Right ventricle myocardium superior (tissue), 1 donor: ENCODE measurements at places on chromosomes 2 and 18.

GRCh38 chr2:193153576-193153975 lies 958.8 kb upstream of the TMEFF2 start:
- no peak for DNase-seq

DNA sequence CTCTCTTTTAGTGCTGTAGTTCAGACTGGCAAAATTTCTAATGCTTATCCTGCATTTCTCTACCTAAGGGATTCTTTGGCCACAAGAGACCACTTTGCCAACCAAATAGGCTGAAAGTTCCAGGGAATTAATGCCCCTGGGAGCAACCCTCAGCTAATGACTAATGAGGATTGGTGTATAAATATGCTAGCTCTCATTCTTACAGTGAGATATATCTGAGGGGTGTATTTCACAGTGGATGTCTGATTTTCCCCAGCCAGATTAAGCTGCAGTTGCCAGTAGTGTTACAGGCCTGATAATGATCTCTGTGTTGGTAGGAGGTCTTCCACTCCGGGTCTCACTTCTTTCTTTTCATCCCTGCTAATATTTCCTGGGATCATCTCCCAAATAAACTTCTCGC lies 90.4 kb downstream of the GULP1 start:
- DNase-seq: no peak

- DNase-seq: no peak
Observed at GRCh38 chr18:51195086-51195450, 2.4 kb downstream of the MEX3C start.

GRCh38 chr2:133342286-133343017 lies 225.8 kb downstream of the NCKAP5 start:
- DNase-seq: no peak

DNA sequence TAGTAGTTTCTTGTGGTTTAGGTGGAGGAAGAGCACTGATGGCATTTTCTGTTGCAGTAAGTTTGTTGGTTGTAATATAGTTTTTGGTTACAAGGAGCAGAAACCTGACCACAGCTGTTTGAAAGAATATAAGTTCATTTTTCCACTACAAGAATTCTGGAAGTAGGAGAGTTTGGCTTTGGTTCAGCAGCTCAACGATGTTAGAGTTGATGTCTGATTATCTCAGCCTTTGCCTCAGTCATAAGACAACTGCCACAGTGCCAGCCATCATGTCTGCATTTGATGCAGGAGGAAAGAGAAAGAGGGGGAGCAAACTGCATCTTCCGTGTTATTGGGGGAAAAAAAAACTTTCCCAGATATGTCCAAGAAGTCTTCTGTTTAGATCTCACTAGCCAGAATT lies 119.1 kb downstream of the LYPD1 start:
- no peak for DNase-seq

DNA sequence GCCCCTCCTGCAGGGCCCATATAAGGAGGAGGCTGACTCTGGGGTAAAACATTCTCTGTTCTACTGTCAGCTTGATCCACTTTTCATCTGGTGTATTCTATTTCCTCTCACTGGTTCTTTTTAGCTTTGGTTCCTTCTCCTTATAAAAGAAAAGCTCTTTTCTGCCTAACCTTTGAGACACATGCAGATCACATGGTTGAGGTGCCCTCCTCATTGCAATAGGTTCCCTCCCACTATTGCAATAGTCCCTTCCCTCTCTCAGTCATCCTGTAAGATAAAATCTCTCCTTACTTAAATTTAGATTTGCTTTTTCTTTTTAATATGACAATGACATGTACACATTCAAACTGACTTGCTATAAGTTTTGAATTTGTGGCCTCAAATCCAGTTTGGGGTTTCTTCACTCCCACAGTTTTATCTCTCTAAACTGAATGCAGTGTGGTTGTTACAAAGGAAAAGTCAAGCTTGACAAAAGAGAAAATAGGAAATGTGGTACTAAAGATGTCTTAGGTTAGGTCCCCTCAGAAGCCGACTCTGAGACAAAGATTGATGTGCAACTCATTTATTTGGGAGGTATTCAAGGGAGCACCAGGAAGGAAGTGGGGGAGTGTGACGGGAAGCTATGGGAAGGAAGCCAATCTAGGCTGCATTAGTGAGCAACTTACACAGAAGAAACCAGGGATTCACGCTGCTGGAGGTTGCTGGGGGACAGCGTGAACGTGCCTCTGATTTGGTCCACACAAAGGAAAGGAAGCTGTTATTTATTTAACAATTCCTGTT lies 127.6 kb upstream of the LINC00305 start:
- DNase-seq: no peak

- DNase-seq: no peak
Observed at GRCh38 chr2:147715807-147716206, 129.0 kb upstream of the ACVR2A start.

- DNase-seq: no peak
Observed at GRCh38 chr2:216714376-216714775, 19.0 kb upstream of the IGFBP5 start.

GRCh38 chr2:21326152-21326551 lies 202.4 kb downstream of the TDRD15 start:
- DNase-seq: no peak

- no peak for DNase-seq
Observed at GRCh38 chr2:237551071-237551574, 15.3 kb upstream of the PRLH start.

GRCh38 chr2:183604065-183604464 lies 479.8 kb downstream of the NUP35 start:
- no peak for DNase-seq

DNA sequence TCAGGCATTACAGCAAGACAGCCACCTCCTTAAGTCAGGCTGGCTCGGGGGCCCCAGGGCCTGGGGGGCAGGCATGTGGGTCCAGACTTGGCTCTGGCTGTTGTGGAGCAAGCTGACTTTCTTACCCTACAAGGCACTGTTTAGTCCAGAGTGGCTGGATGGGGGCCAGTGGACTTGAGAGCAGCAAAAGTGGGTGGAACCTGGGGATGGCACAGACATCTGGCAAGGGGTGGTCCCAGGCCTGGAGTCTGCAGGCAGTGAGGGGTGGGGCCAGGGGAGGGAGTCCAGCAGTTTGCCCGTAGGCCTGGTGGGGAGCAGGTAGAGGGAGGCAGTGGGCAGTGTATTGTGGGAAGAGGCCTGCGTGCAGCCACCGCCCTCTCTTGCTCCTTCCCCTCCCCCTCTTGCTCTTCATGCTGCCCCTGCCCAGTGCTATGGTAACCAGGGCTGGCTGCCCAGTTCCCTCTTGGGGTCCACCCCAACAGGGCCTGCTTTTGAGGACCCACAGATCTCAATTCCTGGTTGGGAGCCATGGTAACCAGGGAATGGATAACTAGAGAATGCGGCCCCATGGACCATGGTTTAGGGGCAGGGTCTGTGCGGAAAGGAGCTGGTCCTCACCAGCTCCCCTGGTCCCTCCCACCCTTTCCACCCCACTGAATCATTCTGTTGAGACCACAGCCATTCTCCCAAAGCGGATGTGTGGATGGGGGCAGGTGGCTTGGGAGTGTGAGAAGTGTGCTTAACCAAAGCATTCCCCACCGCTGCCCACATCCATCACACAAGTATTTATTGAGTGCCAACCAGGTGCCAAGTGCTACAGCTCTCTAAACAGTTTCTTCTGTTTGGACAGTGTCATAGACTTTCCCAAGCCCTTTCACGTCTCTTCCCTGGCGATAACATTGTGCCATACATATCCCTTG lies 19.3 kb downstream of the SPEG start:
- DNase-seq: peak; percentile 87

- DNase-seq: no peak
Observed at GRCh38 chr2:15177103-15177502, 384.0 kb downstream of the NBAS start.

DNA sequence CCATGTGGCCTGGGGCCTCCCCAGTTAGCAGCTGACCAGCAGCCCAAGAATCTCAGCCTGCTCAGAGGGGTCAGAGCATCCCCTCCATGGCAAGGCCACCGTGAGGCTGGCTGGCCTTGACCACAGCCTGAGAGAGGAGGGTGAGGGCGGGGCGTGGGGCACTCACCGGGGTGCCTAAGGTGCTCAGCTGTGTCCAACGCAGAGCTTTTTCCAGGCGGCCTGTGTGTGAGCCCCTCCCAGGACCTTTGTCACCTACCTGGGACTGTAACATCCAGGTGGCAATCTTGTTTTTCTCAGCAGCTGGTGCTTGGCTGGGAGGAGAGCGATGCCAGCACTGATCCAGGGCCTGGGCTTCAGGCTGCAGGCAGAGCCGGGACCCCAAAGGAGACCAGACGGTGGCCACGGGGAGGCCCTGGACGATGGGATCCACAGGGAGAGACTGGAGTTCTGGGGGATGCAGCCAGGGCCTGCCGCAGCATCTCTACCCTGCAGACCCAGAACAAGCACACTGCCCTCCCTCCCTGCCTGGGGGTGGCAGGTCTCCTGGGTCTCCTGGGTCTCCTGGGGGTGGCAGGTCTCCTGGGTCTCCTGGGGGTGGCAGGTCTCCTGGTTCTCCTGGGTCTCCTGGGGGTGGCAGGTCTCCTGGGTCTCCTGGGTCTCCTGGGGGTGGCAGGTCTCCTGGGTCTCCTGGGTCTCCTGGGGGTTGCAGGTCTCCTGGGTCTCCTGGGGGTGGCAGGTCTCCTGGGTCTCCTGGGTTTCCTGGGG lies 12.3 kb downstream of the SNED1 start:
- peak; percentile 17 for DNase-seq

- no peak for DNase-seq
Observed at GRCh38 chr2:152826581-152827279, 108.3 kb downstream of the ARL6IP6 start.

GRCh38 chr2:53234548-53234903 lies 533.1 kb upstream of the CHAC2 start:
- no peak for DNase-seq

DNA sequence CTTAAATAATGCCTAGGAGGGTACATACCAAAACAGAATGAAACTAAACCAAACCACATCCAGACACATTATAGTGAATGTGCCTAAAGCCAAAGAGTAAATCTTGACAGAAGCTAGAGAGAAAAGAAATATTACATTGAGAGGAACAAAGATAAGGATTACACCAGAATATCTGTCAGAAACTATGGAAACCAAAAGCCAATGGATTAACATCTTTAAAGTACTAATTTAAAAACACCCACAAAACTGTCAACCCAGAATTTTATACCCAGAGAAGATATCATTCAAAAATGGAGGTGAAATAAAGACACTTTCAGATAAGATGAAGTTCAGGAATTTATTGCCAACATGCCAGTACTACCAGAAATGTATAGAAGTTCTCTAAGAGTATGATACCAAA lies 198.5 kb upstream of the ZEB2 start:
- DNase-seq: no peak

- no peak for DNase-seq
Observed at GRCh38 chr18:52009958-52010357, 330.0 kb upstream of the DCC start.

- DNase-seq: no peak
Observed at GRCh38 chr2:10865841-10866240, 45.9 kb upstream of the KCNF1 start.

- no peak for DNase-seq
Observed at GRCh38 chr2:115483666-115484065, 1041.2 kb downstream of the DPP10 start.

DNA sequence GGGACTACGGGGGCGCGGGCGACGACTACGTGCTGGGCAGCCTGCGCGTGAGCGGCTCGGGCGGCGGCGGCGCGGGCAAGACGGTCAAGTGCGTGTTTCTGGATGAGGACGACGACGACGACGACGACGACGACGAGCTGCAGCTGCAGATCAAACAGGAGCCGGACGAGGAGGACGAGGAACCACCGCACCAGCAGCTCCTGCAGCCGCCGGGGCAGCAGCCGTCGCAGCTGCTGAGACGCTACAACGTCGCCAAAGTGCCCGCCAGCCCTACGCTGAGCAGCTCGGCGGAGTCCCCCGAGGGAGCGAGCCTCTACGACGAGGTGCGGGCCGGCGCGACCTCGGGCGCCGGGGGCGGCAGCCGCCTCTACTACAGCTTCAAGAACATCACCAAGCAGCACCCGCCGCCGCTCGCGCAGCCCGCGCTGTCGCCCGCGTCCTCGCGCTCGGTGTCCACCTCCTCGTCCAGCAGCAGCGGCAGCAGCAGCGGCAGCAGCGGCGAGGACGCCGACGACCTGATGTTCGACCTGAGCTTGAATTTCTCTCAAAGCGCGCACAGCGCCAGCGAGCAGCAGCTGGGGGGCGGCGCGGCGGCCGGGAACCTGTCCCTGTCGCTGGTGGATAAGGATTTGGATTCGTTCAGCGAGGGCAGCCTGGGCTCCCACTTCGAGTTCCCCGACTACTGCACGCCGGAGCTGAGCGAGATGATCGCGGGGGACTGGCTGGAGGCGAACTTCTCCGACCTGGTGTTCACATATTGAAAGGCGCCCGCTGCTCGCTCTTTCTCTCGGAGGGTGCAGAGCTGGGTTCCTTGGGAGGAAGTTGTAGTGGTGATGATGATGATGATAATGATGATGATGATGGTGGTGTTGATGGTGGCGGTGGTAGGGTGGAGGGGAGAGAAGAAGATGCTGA lies 1.4 kb downstream of the SOX11 start:
- DNase-seq: no peak

DNA sequence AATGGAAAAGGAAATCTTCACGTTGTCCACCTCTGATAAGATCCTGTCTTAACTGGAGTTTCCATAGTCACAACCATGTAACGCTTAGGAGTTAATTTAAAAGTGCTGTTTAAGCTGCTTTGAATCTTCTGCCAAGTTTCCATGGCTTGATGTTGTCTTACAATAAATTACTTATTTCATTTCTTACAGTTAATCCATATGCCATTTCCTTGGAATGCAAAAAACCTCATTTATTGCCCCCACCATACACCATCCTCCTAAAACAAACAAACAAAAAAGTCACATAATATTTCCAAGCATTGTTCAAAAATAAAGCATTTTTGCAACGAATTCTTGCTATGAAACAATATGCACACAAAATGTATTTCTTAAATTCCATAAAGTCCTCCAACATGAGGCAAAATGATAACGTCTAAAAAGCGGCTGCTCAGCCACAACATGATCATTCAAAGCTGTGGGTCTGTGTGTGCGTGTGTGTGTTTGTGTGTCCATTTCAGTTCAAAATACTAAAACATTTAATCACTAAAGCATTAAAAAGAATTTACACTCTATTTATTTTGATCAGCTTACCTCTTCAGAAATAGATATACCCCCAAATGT lies 46.8 kb upstream of the PXDN start:
- no peak for DNase-seq

DNA sequence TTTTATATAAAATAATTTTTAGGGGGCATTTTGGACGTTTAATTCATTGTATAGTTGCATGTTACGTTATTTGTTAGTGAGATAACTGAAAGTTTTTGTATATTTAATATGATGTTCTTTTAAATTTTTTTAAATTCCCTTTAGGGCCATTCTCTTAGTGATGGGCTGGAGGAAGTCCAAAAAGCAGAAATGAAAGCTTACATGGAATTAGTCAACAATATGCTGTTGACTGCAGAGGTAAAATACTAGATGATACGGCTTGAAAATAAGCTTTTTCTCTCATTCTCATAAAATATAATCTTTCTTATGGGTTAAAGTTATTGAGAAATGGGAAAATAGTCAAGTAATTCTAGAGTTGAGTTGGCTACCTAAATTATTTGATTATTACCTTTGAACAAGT lies 58.9 kb downstream of the MTX2 start:
- DNase-seq: no peak
